ENCODE measurements at places on chromosomes 1 and 21.

GRCh38 chr1:235775246-235775860 is 91.4 kb downstream of the LYST start:
- no peak for DNase-seq

DNA sequence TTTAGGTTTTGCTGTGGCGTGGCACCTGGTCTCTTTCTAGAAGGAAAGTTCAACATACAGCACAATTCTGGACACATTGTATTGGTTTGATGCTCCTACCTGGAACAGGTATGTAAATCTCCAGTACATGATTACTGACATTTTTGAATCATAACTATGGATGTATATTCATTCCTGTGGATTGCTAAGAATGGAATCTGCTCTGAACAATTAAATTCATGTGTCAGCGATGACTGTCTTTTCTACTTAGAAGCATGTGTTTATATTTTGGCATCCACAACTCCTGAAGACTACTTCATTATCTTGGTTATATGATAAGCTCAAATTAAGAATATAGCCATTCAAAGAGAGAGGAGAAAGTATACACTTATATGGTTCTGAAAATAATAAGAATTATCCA is 291.8 kb downstream of the CHRM3 start:
- no peak for DNase-seq

GRCh38 chr1:93591676-93592550 is 89.7 kb downstream of the BCAR3 start:
- no peak for DNase-seq

DNA sequence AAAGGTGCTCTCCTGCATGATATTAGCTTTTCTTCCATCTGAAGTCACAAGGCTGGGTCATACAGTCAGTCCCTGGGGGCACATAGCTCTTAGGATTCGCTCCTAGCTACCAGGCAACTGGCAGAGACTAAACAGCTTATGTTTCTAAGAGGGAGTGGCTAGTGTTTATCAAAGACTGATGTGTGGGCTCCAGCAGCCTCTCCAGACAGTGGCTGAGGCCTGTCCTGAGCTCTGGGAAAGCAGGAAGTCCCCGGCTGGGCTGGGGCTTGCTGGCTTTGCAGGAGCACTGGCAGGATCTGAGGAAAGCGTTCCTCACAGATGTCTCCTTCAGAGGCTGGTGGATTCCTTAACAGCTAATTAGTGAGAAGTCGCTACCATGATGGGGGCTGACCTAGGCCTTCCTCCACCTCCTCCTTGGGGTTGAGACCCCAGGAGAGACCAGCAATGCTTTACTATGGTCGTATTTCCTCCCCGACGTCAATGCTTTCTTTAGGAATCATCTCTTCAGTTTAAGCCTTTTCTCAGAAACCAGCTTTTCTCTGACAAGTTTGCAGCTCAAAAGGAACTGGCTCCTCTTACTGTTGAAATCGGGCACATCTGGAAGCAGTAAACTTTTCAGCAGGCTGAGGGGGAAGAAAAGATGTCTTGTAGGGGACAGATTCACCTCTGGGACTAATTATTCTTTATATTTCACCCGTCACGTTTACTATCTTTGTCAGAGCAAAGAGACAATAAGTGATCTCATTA is 33.5 kb upstream of the HHAT start:
- DNase-seq = no peak

- DNase-seq = no peak
Measured at GRCh38 chr21:25005388-25005787, 601.9 kb downstream of the MRPL39 start.

DNA sequence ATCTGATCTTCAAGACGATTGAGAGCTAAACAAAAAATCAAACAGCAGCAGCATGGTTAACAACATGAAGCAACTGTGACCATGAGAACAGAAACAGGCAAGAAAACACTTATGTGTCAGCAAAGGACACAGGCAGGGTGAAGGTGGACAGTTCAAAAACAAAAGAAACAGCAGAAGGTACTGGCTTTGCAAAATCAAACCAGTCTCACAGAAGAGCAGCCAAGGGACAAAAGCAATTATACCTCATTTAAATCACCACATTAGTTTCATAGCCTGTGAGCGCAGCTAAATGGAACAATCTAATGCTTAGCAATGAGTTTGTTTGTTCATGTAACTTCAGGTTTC is 59.1 kb downstream of the CAPN2 start:
- DNase-seq = no peak

DNA sequence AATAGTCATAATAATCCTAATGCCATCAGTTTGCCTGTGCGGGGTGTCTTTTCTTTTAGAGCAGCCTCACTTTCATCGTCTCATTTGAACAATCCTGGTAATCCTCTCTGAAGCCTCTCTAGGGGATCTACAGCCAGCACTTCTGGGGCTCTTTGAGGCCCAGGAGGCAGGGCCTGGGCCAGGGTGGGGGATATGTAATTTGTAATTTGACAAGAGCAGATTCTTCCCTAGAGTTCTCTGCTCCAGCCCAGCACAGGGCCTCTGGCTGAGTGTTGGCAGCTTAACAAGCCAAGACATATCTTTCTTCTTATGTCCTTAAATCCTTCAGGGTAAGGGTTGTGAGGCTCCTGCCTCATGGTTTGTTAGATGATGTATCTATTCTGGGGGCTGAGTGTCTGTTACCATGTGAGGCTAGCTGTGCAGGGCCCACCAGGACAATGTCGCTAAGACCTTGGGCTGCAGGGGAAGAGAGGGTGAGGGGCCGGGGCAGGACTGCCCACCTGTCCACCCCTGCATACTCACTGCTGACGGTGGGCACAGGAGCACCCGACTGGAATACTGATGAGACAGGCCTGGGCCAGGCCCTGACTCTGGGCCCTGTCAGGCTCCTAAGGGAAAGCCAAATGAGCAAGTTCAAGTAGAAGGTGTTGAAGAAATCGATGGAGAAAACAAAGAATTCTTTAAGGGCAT is 45.3 kb upstream of the PARP1 start:
- DNase-seq = no peak

DNA sequence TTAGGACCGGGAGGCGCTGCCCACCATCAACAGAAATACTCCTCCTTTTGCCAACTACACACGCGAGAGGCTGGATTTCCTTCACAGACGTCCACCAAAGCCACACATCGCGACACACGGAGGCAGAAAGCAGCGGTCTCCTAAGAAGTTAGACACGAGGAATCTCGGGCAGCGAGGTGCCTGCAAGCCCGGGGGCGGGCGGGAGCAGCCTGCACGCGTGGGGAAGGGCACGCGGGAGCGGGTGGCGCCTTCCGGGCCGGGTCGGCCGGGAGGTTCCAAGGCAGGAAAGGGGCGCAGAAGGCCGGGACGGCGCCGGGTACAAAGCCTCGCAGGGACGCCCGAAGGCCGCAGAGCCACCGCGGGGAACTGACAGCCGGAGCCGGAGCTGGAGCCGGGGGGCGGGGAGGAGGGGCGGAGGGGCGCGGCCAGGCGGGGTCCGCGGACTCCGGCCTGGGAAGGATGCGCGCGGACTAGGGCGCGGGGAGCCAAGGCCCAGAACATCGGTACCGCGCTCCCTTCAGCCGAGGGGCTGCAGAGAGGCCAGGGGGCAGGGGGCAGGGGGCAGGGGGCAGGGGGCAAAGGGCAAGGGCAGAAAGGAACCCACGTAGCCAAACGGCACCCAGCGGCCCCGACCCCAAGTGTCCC is 722 bp downstream of the NPHP4 start:
- DNase-seq = peak; percentile 31

DNA sequence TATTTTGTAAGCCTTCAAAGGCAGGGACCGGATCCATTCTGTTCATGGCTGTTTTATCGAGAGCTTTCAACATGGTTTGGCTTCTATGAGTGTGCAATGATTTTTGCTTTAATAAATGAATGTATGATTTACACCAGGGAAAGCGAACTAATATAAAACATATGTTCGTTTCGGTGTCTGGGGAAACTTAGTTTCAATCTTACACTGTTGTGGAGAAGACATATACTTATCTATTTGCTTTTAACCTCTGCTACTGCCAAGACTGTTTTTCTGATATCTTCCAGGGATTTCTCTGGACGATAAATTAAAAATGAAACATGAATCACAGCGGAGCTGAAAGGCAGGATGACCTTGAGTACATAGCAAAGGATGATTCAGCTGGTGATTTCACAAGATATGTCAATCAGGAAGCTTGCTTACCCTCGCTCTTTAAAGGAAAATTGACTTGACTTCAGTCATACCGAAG is 14.7 kb upstream of the CYYR1 start:
- DNase-seq = no peak

- DNase-seq = no peak
Measured at GRCh38 chr21:36355868-36356267, 29.3 kb upstream of the CHAF1B start.

GRCh38 chr1:235703506-235703905 is 53.9 kb upstream of the GNG4 start:
- no peak for DNase-seq

DNA sequence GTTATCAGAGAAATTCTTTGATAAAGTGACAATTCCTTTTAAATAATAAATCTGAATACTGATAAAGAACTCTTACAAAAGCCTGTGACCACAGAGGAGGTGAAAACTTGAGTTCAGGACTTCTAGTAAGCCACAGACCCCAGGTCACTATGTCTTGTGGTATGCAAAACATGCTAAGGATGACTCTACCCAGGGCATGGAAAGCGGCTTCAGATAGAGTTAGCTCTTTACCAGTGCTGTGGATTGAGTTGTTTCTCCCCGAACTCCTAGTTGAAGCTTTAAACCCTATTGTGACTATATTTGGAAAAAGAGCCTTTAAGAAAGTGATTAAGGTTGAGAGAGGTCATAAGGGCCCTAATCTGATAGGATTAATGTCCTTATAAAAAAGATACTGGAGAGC is 42.3 kb downstream of the HLX start:
- DNase-seq = no peak

DNA sequence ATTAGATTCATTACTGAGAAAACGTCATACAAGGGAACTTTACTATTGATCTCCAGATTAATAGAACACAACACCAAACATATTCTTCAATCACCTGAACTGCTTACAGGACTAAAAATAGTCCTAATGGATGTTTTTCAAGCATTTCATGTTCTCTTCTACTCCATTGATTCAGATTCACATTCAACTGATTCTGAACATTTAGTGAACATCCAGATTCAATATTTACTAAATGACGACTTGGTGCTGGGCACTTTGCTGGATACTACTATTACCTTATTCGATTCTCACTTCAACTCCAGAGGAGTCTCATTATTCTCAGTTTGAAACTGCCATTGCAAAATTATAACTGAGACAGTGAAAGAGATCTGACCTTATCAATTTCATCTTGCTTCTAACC is 18.8 kb upstream of the SUCO start:
- DNase-seq = no peak
